ENCODE measurements at places on chromosomes 12 and 14.

DNA sequence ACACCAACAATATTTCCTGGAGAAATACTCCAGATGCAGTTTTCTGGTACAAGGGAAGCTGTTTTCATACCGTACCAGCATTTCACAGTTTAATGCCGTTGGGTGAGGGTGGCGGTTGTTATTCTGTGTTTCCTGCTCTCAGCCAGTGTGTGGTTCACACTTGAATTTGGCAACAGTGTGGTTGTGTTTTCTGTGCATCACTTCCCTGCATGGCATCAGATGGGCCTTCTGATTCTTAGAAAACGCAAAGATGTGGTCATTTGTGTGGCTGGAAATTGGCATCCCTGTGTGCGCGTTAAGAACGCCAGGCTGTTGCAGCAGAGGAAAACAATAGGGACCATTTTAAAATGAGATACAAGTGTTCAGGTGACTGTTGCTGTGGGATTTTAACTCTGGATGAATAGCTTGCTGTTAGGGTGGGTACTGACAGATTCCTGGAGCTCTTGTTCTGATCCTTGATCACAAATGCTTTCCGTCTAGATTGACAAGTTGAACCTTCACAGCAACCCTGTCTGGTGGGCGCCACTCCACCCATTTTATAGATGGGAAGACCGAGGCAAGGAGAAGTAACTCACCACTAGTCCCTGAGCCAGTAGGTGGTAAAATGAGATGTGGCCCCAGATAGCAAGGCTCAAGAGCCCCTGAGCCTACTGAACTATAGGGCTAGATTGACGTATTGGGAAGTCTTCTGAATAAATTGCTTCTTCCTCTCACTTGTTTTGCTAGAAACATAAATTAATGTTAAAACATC lies 231.2 kb downstream of the CHST11 start:
- DNase-seq = no peak

DNA sequence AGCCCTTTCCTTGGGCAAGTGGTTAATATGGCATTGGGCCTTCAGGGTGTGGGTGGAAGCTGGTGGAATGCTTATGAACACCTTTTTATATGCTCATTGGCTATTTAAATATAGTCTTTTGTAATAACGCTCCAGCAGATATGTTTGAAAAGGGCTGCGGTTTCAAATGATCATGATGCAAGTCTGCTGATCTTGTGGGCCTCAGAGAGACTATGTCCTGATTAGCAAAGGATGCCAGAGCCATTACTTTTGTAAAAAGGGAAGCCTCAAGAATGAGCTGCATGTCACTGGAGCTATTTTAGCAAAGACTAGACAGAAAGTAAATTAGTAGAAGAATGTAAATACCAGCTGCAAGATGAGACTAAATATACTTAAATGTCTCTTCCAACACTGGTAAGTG lies 200.5 kb downstream of the GXYLT1 start:
- no peak for DNase-seq

GRCh38 chr12:116804051-116804450 lies 65.9 kb downstream of the RNFT2 start:
- no peak for DNase-seq

- no peak for DNase-seq
Measured at GRCh38 chr12:131369094-131369845, 341.6 kb upstream of the SFSWAP start.

GRCh38 chr12:29071099-29071498 lies 78.0 kb upstream of the FAR2 start:
- DNase-seq = no peak

GRCh38 chr12:26044007-26044394 lies 80.8 kb downstream of the BHLHE41 start:
- no peak for DNase-seq

DNA sequence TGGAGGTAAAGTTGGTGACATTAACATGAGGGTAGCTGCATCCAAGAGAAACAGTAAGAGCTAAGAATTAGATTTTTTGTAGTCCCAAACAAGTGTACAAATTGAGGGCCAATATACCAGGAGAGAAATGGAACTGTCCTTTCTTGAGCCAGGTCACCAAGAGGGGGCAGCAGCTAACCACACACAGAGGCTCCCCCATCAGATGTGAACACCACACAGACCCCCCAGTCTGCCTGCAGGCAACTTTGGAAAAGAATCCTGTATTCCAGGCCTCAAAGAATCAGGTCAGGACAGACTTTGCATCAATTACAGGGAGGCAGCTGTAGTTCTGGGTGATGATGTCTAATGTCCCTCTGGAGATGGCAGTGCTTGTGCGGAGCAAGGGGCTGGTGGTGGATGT lies 77.9 kb downstream of the SPTB start:
- DNase-seq = no peak

GRCh38 chr14:29463727-29464395 lies 463.8 kb downstream of the PRKD1 start:
- no peak for DNase-seq

DNA sequence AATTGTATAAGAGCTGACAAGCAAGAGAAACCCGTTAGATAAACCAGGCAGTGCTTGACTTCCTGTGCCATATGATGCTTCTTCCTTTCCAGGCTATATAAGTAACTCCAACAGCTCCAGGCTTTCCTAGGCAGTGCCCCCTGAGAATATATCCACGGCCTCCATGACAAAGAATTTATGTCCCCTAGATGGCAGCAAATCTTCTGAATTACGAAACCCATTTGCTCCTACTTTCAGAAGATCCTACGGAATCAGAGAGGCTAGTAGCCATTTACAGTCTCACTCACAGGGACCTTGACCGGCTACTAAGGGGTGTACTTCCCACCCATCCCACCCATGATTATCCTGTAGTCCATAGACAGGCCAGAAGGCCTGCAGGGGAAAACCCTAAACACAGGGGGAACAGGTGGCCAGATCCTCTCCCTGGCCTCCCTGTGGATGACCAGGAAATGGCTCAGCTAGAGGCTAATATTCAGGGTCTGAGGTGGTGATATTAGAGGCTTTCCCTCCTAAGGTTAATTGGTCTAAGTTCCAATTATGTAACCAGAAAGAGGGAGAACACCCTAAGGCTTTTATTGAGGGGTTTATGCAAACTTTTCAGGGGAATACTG lies 77.2 kb upstream of the DCD start:
- no peak for DNase-seq

GRCh38 chr14:104509673-104510072 lies 69.9 kb upstream of the C14orf180 start:
- DNase-seq = no peak

DNA sequence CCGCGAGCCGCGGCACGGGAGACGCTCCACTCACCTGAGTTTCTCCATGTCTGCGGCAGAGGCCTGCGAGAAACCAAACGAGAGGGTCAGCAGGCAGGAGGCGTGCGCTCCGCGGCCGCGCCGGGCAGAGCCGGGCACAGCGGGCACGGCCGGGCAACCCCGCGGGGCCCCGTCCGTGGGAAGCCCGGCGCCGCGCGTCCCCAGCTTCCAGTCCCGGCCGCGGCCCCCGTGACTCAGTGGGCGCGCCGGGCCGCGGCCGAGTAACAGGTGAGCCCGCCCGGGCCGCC lies 19.4 kb downstream of the BEGAIN start:
- no peak for DNase-seq

- no peak for DNase-seq
Measured at GRCh38 chr14:74267588-74267987, 28.3 kb downstream of the VSX2 start.

GRCh38 chr14:57390806-57391516 lies 575 bp downstream of the NAA30 start:
- DNase-seq = no peak

GRCh38 chr14:97416550-97416949 lies 619.4 kb downstream of the VRK1 start:
- no peak for DNase-seq

DNA sequence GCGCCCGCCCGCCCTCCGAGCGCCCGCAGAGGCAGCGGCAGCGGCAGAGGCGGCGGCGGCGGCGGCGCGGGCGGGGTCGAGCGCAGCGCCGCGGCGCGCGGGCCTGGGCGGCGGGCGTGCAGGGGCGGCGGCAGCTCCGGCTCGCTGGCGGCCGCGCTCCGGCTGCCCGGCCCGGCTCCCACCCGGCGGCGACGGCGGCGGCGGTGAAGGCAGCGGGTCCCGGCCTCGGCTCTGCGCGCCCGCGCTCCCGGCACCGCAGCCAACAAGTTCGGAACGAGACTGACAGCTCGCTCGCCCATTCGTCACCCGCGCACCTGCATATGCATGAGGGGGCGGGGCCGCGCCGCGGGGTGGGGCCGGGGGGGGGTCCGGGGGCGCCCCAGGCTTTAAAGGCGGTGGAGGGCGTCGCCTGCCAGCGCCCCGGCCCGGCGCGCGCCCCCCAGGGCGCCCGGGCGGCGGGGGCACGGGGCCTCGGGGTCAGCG lies at the start of gene JAG2:
Gene JAG2 (minus strand): TSS at position 281 of the 483 bp plus-strand sequence. CDS start 356 bp downstream, outside the sequence.
- peak; percentile 42 for DNase-seq

DNA sequence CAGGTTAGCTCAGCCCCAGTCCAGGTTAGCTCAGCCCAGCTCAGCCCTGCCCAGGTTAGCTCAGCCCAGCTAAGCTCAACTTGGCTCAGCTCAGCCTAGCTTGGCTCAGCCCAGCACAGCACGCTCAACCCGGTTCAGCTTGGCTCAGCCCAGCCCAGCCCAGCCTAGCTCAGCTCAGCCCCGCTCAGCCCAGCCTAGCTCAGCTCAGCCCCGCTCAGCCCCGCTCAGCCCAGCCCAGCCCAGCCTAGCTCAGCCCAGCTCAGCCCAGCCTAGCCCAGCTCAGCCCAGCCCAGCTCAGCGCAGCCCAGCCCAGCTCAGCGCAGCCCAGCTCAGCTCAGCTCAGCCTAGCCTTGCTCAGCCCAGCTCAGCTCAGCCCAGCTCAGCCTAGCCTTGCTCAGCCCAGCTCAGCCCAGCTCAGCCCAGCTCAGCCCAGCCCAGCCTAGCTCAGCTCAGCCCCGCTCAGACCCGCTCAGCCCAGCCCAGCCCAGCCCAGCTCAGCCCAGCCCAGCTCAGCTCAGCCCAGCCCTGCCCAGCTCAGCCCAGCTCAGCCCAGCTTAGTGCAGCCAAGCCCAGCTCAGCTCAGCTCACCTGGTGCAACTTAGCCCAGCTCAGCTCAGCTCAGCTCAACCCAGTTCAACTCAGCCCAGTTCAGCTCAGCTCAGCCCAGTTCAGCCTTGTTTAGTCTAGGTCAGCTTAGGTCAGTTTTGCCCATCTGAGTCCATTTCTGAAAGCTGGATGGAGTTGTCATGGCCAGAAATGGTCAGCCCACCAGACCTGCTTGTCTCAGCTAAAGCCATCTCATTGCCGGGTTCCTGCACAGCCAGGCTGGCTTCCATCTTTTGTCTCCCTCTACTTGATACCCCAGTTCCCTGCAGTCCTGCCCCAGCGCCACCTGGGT lies 333.6 kb downstream of the TMEM121 start:
- no peak for DNase-seq

DNA sequence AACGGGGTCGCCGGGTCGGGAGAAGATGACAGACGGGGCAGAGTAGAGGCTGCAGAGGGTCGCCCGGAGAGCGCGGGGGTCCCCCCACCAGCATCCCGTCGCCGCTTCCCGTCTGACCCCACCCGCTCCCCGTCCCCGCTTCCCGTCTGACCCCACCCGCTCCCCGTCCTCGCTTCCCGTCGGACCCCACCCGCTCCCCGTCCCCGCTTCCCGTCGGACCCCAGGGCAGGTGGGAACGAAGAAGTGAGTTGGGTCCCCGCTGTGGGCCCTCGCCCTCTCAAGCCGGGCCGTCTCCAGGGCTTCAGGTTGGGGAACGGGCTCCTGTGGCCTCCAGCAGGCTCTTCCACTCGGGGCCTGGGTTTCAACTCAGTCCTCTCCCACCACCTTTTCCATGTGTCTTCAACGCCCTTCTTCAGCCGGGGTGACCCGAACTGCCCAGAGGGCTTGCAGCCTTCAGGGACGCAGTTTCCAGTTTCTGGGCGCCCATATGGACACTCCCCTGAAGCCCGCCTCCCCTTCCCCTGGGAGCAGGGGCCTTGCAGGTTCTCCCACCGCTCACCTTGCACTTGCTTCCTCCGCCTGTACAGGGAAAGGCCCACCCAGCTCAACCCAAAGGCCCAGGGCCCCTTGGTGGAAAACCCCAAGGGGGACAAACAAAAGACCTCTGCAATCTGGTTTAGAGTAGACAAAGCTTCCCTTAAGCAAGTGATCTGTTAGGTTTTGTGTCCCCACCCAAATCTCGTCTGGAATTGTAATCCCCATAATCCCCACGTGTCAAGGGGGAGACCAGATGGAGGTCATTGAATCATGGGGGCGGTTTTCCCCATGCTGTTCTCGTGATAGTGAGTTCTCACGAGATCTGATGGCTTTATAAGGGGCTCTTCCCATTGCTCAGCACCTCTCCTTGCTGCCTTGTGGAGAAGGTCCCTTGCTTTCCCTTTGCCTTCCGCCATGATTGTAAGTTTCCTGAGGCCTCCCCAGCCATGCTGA lies 66.5 kb downstream of the TNFAIP2 start:
- DNase-seq = no peak

DNA sequence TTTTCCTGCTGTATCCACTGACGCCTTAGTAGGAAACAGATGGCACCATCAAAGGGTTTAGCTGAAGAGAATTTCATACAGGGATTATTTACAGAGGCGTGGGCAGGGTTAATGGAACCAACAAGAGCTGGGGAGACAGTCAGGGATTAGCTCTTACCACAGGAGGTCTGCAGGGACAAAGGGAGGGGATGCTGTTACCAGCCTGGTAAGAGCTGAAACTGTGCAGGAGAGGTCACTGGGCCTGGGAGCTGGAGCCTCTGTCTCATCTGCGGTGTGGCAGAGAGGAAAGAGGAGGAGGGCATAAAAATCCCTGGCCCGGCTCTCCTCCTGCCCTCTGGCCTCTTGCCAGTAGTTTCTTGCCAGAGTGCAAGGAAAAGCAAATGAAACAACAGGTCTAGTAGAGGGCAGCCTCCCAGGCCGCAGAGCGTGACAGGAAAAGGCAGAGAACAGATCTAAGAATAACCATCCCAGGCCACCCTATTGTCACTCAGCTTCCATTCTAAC lies 18.9 kb upstream of the POC1B start:
- no peak for DNase-seq

DNA sequence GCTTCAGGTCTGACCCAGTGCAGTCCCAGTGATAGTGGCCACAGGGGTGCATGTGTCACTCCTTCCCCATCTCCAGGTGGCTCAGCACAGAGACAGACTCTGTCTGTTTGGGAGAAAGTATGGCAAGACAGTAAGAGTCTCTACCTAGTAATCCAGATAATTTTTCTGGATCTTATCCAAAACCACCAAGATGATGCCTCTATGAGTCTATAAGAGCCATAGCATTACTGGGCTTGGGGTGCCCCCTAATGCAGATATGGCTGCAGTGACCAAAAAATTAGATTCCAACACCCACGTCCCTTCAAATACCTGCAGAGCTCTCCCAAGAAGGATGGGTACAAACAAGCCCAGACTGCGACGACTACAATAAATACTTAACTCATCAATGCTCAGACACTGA lies 123.8 kb downstream of the GRIP1 start:
- no peak for DNase-seq

All from stimulated activated CD4-positive, alpha-beta T cell treated with anti-CD3 and anti-CD28 coated beads, TNF-alpha, amount 100 ng/mL, for 1 hour (primary cell).